ENCODE measurements at places on chromosomes 4 and X.
A peak's percentile ranks its signal among the peaks of the same experiment; 100 is the strongest.

DNA sequence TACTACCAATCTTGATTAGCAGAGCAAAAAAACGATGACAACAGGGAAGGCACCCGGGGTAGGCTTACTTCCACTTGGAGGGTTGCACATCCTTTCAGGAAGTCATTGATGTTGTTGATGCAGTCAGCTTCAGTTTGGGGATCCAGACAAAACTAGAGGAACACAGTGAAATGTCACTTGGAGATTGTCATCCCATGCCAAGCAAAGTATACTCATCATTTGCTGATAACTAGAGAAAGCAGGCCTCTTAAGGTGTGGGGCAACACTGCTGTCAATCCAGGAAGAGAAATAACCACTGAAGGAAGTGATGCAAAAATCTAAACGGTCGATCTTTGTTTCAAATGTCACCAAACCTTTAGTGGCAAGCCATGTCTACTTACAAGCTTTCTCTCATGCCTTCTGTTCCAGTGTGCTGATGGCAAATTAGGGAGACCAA lies 1.4 kb downstream of the ARHGEF6 start:
- no peak for DNase-seq

- DNase-seq = no peak
Observed at GRCh38 chrX:44042116-44042515, 68.9 kb upstream of the NDP start.

DNA sequence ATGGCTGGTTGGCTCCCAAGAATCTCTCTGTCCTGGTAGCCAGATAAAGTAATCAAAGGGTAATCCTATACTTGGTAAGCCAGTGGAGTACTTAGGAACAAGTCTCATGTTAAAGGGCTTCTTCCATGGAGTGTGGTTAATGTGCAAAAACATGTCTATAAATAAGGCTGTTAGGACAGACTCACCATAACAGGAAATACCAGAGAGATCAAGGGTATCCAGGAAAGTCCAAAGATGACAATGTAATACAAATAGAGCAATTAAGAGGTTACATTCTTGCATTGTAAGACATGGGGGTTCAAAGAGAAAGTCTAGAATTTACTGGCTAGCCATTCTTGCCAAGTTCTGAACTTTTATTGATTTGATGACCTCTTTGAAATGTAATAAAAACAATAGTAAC lies 61.9 kb upstream of the ZCCHC13 start:
- DNase-seq = no peak

GRCh38 chr4:70023218-70023617 lies 5.0 kb upstream of the HTN3 start:
- no peak for DNase-seq

DNA sequence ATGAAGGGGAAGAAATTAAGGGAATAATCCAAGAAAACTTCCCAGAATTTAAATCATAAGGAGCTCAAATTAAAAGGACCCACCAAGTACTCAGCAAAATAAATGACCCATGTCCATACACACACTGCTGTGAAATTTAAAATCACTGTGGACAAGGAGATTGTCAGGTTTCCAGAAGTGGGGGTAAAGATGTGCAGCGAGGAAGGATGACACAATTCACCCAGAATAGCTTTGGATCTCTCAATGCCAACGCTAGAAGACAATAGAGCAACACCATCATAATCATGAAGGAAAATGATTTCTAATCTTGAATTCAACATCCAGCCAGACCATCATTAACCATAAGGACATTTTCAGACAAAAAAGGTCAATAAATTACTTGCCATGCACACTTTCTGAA lies 65.7 kb downstream of the CASK start:
- DNase-seq = no peak

DNA sequence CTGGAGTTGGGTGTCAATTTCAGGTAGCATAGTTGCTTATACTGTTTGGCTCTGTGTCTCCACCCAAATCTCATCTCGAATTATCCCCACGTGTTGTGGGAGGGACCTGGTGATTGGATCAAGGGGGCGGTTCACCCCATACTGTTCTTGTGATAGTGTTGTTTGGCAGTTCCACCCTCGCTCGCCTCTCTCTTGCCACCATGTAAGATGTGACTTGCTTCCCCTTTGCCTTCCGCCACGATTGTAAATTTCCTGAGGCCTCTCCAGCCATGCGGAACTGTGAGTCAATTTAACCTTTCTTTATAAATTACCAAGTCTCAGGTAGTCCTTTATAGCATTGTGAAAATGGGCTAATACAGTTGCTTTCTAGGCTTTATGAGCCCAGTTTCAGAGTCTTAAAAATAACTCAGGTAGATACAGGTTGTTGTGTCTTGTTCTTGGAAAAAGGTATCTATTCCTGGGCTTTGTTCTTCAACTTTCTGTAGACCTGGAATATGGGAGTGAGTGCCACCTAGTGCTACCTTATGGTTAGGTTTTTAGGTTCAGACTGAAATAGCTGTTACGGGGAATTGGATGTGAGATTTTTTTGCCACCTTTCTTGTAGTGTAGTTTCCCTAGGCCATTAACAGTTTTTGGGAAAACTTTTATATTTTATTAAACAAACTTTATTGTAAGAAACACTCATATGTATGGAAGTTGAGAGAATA lies 15.6 kb downstream of the PGK1 start:
- DNase-seq = no peak

GRCh38 chrX:115592997-115593734 lies 32.2 kb downstream of the PLS3 start:
- DNase-seq = peak; percentile 5

DNA sequence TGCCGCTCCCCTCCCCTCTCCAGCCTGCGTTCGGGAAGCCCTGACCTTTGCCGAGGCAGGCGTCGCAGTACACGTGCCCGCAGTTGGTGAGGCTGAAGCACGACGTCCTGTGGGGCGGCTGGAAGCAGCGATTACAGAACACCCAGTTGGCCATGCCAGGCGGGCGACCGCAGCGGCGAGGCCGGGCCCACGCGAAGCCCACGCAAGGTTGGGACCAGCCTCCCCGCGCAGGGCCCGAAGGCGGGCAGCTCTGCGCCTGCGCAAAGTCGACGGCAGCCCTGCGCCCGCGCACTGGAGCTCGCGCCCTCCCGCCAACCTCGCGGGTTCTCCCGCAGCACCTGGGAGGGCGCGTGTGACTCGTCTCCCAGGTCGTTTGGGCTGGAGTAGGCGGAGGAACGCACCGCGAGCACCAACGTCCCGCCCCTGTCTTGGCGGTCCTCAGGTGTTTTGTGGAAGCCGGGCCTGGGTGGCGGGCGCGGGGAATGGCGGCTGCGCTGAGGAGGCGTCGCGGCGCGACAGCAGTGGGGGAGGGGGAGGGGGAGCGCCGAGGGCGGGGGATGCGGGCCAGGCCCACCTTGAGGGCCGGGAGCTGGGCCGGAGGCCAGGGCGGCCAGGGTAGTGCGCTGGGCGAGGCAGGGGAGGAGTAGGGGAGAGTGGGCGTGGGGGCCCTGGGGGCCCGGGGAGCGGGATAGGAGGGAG lies at the start of gene RNF212:
RNF212 (minus strand) TSS at position 254 of the 699 bp plus-strand sequence; CDS start at position 154, 100 bp downstream.
- peak; percentile 47 for DNase-seq

DNA sequence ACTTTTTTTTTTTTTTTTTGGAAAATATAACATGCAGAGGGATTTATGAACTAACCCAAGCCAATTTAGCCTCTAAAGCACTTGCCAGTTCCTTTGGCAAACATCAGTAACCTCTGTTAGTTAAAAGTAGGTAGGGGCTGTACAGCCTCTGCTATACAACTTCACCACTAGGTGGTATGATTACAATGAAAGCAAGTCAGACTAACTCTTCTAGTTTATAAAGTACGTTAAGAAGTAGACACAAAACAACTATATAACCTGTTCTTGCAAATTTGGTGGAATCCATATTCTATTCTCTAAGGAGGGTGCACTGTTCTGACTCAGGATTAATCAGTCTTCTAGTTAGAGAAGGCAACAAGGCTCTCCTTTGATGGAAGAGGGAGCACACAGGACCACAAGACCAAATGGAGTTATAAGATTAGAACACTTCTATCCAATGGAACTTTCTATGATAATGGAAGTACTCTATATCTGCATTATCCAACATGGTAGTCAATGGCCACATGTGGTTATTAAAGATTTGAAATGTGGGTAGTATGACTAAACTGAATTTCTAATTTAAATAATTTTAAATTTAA lies 12.8 kb downstream of the AIMP1 start:
- DNase-seq = no peak

- DNase-seq = no peak
Observed at GRCh38 chr4:15451866-15452765, 17.6 kb upstream of the CC2D2A start.

DNA sequence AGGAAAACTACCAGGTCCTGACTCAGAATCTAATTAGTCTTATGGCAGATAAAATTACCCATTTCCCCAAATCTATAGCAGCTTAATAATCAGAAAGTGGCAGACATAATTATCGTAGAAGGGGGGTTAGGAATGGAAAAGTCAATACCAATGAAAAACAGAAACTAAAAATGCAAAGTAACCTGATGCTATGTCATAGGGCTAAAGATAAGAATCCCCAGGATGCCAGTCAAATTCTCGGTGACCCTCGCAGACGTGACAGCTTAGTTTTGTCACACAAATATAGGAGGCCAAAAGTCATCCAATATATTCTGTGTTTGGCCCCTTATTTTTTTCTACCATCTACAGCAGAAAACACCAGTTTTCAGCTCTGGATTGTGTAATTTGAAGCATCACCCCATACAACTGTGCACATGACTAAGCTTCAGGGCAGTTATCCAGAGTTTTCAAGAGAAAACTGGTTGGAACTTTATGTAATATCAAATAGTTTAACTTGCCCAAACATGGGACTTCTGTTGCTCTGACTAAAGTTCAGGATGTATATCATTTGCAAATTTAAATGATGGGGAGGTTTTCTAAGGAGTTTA lies 30.9 kb downstream of the RASSF6 start:
- DNase-seq = no peak

DNA sequence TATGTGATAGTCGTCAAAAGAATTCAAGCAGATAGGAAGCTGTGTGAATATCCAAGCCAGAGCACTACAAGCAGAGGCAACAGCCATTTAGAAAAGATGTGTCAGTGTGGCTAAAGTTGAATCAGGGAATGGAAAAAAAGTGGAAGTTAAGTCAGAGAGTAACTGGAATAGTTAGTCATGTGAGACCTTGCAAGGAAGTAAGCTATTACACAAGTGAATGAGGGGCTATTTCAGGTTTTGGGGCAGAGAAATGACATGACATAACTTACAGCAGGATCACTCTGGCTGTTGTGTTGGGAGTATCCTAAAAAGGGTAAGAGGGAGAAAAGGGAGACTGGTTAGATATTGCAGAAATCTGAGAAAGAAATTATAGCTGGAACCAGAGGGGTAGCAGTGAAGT lies 236.6 kb upstream of the PCDH18 start:
- no peak for DNase-seq

- DNase-seq = no peak
Observed at GRCh38 chr4:147821555-147821954, 89.7 kb downstream of the ARHGAP10 start.

- no peak for DNase-seq
Observed at GRCh38 chr4:141713771-141714445, 77.5 kb downstream of the IL15 start.

- no peak for DNase-seq
Observed at GRCh38 chr4:145345401-145345800, 136.3 kb upstream of the SMAD1 start.

GRCh38 chrX:10230222-10230621 lies 73.4 kb downstream of the CLCN4 start:
- no peak for DNase-seq

GRCh38 chr4:30094887-30095286 lies 625.3 kb upstream of the PCDH7 start:
- no peak for DNase-seq

DNA sequence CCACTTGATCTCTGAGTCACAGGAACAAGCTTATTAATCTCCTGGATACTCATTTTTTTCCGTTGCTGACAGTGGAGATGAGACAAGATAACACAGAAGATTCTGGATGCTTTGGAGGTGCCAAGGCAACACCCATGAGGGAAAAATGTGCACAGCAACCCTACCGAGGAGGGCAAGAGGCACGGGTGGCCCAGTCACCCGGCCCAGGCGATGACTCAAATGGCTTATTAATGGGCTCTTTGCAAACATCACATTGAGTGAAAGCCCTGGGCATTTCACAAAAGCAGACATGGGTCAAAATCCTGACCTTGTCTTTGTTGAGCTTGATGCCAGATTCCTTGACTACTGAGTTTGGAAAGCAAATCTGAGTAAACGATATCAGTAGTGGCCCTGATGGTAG lies 315.1 kb downstream of the STK32B start:
- no peak for DNase-seq

Data from body of pancreas (tissue), 4 donors.